ENCODE measurements at places on chromosomes 2 and 18. TPM values are rescaled to one million over a fixed set of nuclear protein-coding genes. Genes with fewer than 3 reads are reported as not detected.

ANAPC1 gene
- total RNA-seq, result 61.5 TPM

DNA sequence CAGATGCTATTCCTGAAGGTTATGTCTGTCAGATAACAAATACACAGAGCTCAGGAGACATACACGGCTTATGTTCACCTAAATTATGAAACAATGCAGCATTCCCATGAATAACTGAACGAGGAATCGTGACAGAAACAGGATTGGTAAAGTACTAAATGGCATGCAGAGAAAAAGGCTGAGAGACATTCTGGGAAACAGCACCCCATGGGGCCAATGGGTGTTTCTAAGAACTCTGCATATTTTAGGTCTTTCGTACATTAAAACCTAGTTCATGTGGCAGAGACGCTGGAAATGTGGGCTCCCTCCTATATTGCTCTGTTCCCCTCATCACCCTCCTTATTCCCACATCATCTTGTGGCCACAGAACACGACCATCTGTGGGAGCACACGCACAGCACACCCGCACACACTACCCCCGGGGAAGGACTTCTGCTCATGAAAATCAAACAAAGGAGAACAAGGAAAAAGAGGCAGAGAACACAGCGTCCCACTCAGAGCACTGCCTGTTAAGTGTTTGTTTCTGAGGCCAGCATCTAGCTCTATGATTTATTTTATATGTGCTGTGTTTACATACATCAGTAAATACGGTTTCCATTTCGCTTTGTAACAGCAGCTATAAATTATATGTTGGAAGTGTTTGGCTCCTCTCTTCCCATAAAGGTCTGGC is 143.6 kb downstream of the AFF3 start:
- H3K4me1 ChIP-seq, result no peaks in the 10 kb centered on the region
- H3K27ac ChIP-seq, result no peak overlapping the region
- no peak overlapping the region for H3K4me3 ChIP-seq
- no peaks in the 10 kb centered on the region for H3K27me3 ChIP-seq
- DNase-seq, result no peak

GPR45 gene
- not detected for total RNA-seq

ALK gene
- 4.8 TPM for total RNA-seq

- H3K36me3 ChIP-seq, result no peaks in the 10 kb centered on the region
- no peak overlapping the region for H3K27ac ChIP-seq
- no peak for DNase-seq
- no peaks in the 10 kb centered on the region for H3K4me1 ChIP-seq
- H3K27me3 ChIP-seq, result peaks cover 15% of the 10 kb centered on the region
These were observed 22.7 kb upstream of the SPR start for GRCh38 chr2:72864500-72864899.

SLC23A3 gene
- 0.21 TPM for total RNA-seq

MARCHF4 gene
- total RNA-seq, result not detected

ACTG2 gene
- total RNA-seq, result 20.1 TPM

DNA sequence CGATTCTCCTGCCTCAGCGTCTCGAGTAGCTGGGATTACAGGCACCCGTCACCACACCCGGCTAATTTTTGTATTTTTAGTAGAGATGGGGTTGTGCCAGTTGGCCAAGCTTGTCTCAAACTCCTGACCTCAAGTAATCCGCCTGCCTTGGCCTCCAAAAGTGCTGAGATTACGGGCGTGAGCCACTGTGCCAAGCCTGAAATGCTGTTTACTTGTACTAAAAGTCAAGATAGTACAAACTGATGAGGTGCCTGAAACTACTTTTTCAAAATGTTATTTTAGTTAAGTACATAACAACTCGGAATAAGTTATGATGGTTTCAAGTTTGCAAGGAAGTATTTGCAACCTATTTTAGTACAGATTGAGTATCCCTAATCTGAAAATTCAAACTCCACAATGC is 85.7 kb downstream of the CEP192 start:
- peaks cover 92% of the 10 kb centered on the region for H3K36me3 ChIP-seq
- H3K4me3 ChIP-seq, result no peak overlapping the region
- no peaks in the 10 kb centered on the region for H3K27me3 ChIP-seq
- no peak overlapping the region for H3K27ac ChIP-seq

DNA sequence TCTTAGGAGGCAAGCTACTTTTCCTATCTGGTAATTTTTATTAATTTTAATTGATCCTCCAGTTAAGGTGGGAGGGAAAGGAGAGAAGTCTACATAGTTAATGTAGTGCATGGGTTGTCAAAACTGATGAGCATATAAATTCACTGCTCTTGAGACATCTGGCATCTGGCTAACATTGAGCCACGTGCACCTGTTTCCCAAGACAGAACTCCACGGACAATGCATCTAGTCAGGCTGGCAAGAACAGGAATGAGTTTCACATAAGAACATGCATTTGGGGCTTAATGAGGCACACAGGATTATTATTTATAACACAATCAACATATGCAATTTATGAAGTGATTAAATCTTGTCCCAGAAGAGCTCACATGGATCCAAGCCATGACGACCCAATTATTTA is 16.2 kb upstream of the RAB1A start:
- DNase-seq, result no peak
- no peaks in the 10 kb centered on the region for H3K27me3 ChIP-seq
- no peak overlapping the region for H3K4me3 ChIP-seq

GRCh38 chr2:3488061-3488531 is 31.2 kb downstream of the ADI1 start:
- no peak overlapping the region for H3K4me3 ChIP-seq
- no peak overlapping the region for H3K27ac ChIP-seq
- no peak for DNase-seq

DNA sequence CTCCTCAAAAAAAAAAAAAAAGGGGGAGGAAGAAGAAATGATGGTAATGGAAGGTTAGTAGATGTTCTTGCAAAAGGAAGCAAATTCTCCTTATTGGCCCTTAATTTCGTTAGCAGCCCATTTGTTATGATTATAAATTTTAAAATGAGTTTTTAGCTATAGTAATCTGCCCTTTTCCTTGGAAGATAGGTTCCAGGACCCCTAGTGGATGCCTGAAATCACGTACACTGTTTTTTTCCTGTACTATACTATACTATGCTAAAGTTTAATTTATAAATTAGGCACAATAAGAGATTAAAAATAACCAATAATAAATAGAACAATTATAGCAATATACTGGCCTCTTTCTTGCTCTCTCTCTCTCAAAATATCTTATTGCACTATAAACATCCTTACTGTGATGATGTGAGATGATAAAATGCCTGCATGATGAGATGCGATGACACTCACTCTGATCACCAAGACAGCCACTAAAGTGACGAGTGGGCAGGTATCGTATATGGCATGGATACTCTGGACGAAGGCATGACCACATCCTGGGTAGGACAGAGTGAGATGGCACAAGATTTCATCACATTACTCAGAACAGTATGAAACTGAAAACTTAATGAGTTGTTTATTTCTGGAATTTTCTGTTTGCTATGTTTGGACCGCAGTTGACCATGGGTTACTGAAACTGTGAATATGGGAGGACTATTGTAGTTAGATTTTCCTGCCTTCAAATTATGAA is 87.2 kb downstream of the KCTD18 start:
- H3K27ac ChIP-seq, result no peak overlapping the region
- DNase-seq, result no peak
- H3K4me3 ChIP-seq, result no peak overlapping the region
- no peaks in the 10 kb centered on the region for H3K4me1 ChIP-seq

GRCh38 chr2:229675569-229675968 is 38.8 kb downstream of the DNER start:
- no peak overlapping the region for H3K27ac ChIP-seq
- no peak for DNase-seq
- H3K4me3 ChIP-seq, result no peak overlapping the region
- no peaks in the 10 kb centered on the region for H3K4me1 ChIP-seq

Measured in tibial nerve (tissue), 4 donors.